ENCODE measurements at places on chromosomes 2 and 18. TPM values are rescaled to one million over a fixed set of nuclear protein-coding genes. Genes with fewer than 3 reads are reported as not detected.

ABCG5 gene
- not detected for total RNA-seq

FAM117B gene
- total RNA-seq, result 26.7 TPM

MBD5 gene
- 35.0 TPM for total RNA-seq

LYPD6B gene
- total RNA-seq, result not detected

DAPL1 gene
- total RNA-seq, result not detected

METTL5 gene
- 50.5 TPM for total RNA-seq

SPC25 gene
- 32.1 TPM for total RNA-seq

FOXD4L1 gene
- 0.40 TPM for total RNA-seq

TUBB8B gene
- not detected for total RNA-seq

CNRIP1 gene
- not detected for total RNA-seq

IL36A gene
- not detected for total RNA-seq

NBEAL1 gene
- 9.6 TPM for total RNA-seq

CDH20 gene
- not detected for total RNA-seq

GPR39 gene
- total RNA-seq, result not detected

DNAH6 gene
- 0.53 TPM for total RNA-seq

GRHL1 gene
- 0.48 TPM for total RNA-seq

KLHL41 gene
- total RNA-seq, result not detected

MYO1B gene
- total RNA-seq, result 3.0 TPM

KCNG2 gene
- not detected for total RNA-seq

POTEJ gene
- total RNA-seq, result not detected

UGT1A3 gene
- not detected for total RNA-seq

KRTCAP3 gene
- 7.4 TPM for total RNA-seq

SYT4 gene
- total RNA-seq, result not detected

LRRC30 gene
- not detected for total RNA-seq

TNFAIP6 gene
- total RNA-seq, result not detected

EPB41L3 gene
- 6.9 TPM for total RNA-seq

GPR55 gene
- total RNA-seq, result 2.9 TPM

CHRND gene
- not detected for total RNA-seq

DAW1 gene
- total RNA-seq, result not detected

UNC80 gene
- not detected for total RNA-seq

NAT8 gene
- not detected for total RNA-seq

SPATA3 gene
- total RNA-seq, result not detected

AQP12A gene
- total RNA-seq, result not detected

SP9 gene
- total RNA-seq, result not detected

SGPP2 gene
- total RNA-seq, result 0.38 TPM

Data from activated naive CD4-positive, alpha-beta T cell treated with anti-CD3 and anti-CD28 coated beads, Interleukin-2, amount 10 ng/mL, durations not matched to agents 5 hours and 36 hours (primary cell).